A549 (cell line): ENCODE measurements at places on chromosomes 2 and 18.

GRCh38 chr2:48699348-48699930, 56.1 kb downstream of the LHCGR start:
- DNase-seq: no peak

- DNase-seq: no peak
These were observed 845 bp downstream of the TMEM177 start for GRCh38 chr2:119679846-119680245.

DNA sequence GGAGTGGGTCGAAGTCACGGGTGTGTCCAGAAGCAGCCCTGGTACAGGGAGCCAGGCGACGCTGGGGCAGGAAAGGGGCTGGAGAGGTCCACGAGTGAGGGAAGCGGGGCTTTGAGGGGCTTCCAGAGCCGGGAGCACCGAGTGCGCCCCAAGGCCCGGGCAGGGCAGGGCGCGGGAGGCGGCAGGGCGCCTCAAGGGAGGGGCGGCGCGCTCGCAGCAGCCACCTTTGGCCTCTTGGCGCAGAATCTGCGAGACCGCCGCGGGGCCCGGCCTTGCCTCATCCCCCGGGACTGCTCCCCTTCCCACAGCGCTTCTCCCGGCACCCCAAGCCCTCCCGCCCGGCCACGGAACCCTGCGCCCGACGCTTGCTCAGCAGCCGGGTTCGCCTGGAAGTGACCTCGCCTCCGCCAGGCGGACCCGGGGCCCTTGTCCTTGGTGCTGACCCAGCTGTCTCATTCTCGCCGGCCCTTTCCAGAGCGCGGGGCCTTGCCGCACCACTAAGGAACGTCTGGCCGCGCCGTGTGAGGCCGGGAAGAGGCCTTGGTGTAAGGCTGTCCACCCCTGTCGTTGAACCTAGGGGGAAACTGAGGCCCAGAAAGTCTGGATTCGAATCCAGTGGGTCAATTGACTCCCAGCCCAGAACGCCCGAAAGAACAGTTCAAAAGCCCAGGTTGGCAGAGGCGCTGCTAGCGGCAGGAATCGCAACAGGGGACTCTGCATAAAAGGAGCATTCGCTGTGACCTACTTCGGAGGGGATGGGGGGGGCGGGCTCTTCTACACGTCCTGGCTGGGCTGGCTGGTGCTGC, 584 bp upstream of the DNER start:
- peak; percentile 48 for DNase-seq

- DNase-seq: no peak
These were observed 105.6 kb downstream of the SETBP1 start for GRCh38 chr18:44786257-44786656.

GRCh38 chr2:218476676-218477075, 57.8 kb downstream of the VIL1 start:
- no peak for DNase-seq

DNA sequence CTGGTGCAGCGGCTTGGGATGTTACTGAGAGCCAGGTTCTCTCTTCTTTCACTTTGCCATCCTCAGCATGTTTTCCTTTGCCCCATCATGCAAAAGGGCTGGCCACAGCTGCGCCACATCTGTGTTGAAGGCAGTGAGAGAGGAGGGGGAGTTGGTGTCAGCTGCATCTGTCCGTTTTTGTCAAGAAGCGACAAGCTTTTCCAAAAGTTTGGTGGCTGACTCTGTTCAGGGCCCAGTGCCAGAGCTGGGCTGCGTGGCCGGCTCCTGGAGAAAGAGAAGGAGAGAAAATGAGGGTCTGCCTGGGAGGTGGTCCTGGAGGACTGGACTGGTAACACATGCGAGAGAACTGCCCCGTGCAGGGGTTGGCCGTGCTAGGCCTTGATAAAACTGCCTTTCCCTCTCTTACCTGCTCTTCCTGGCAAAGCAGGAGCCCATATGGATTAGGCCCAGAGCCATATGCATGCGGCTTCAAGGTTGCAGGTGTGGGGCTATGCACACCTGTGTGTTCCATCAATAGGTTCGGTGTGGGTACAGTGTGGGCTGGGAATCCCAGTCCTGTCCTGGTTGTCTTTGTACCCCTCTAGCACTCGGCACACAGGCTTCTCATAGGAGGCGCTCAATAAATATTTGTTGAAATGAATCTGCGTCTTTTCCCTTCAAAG, 9.0 kb downstream of the RNF144A start:
- DNase-seq: no peak
